ENCODE measurements at places on chromosomes 6 and 20. TPM values are rescaled to one million over a fixed set of nuclear protein-coding genes. Genes with fewer than 3 reads are reported as not detected.

Gene SEMG1
- total RNA-seq = not detected

Gene PHACTR1
- total RNA-seq = 9.7 TPM

Gene TFAP2A
- total RNA-seq = 9.7 TPM

Gene SCRT2
- not detected for total RNA-seq

Gene BPI
- not detected for total RNA-seq

Gene ABCF1
- total RNA-seq = 46.0 TPM

Gene NMBR
- not detected for total RNA-seq

Gene GPSM3
- total RNA-seq = 3.1 TPM

Gene PGC
- not detected for total RNA-seq

Gene KCNB1
- total RNA-seq = 0.24 TPM

Gene ADGRB3
- total RNA-seq = 0.61 TPM

Gene TDRD6
- total RNA-seq = 0.12 TPM

Gene OR12D3
- total RNA-seq = not detected

Gene NFATC2
- 1.8 TPM for total RNA-seq

Gene C20orf144
- 0.36 TPM for total RNA-seq
